ENCODE measurements at places on chromosomes 6 and 20.

- no peak for DNase-seq
These were observed 242.7 kb downstream of the CLIC5 start for GRCh38 chr6:45772886-45773495.

- DNase-seq = no peak
These were observed 730.9 kb upstream of the GJE1 start for GRCh38 chr6:141401851-141402250.

GRCh38 chr20:34781220-34781619 lies 44.2 kb downstream of the NCOA6 start:
- DNase-seq = no peak

DNA sequence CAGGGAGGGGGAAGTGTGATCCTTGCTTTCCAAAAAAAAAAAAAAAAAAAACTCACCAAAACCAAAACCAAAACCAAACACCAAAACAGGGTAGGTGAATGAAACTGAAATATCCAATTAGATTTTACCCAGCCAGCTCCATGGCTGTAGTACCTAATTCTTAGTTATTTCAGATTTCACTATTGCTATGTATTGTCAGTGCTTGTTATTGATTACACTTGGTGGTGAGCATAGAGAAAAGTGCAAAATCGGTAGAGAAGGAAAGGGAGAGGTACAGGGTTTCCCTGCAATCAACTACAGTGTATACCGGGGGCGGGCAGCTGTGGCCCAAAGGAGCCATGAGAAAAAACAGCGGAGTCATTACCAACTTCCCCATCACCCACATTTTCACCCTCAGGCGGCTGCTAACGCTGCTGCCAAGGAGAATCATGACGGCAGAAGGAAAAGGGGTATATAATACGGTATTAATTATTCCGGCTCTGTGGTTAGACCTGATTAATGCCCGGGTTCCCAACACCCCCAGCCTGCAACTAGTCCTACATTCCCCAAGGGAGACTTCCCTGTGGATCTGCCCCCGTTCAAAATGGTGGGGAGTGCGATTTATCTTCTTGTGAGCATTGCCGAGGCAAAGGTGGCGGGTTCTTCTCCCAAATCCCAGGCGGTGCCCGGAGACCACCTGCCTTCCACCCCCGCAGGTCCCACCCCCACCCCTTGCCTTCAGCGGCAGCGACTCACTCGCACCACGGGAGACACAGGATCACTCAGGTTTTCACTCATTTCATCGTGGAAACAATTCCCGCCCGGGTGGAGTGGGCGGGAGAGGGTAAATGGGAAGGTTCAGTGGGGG lies at the start of gene C6orf62:
Gene C6orf62, minus strand, starts transcription at position 30 of the 847 bp plus-strand sequence. CDS start 486 bp downstream, outside the sequence.
- no peak for DNase-seq

GRCh38 chr20:25254986-25255680 lies 7.2 kb downstream of the PYGB start:
- no peak for DNase-seq

Measured in CMK (cell line).